Sigmoid colon (tissue), 7 donors: ENCODE measurements at places on chromosomes 3 and 15. TPM values are rescaled to one million over a fixed set of nuclear protein-coding genes. Genes with fewer than 3 reads are reported as not detected.

The PLIN1 gene
- total RNA-seq: 1.8 TPM

The GNL3 gene
- 42.5 TPM for total RNA-seq

GRCh38 chr15:26096581-26096980, 233.5 kb upstream of the ATP10A start:
- DNase-seq: no peak

GRCh38 chr15:89680282-89680873, 1.2 kb upstream of the PLIN1 start:
- DNase-seq: peak; percentile 87

DNA sequence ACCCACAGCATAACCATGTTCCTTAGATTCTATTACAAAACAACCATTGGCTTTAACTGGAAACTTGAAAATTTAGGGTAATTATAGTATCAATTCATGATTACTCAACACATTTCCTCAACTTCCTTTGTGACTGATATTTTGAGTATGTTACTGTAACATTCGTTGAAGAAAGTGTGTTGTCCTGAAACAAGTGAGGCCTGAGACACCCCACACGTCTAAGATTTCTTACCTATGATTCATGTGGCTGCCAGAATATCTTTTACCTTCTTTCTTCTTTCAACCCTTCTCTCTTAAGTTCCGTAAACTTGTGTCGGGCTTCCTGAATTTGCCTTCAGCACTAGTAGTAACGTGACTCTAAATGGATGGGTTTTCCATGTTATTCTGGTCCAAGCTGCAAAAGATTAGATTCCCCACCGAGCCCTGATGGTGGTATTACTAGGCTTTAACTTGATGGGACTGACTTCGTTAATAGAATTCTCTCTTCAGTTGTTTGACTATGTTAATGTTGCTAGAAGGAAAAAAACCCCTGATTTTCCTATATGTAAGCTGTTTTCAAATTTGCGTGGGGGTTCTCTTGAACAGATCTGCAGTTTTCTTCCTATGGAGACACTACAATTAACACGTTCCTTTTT, 296.0 kb upstream of the ICE2 start:
- no peak for DNase-seq

- DNase-seq: no peak
Measured at GRCh38 chr3:171788546-171789351, 21.5 kb downstream of the PLD1 start.
